H9 (cell line): ENCODE measurements at places on chromosomes 1 and 21. TPM values are rescaled to one million over a fixed set of nuclear protein-coding genes. Genes with fewer than 3 reads are reported as not detected.

DNA sequence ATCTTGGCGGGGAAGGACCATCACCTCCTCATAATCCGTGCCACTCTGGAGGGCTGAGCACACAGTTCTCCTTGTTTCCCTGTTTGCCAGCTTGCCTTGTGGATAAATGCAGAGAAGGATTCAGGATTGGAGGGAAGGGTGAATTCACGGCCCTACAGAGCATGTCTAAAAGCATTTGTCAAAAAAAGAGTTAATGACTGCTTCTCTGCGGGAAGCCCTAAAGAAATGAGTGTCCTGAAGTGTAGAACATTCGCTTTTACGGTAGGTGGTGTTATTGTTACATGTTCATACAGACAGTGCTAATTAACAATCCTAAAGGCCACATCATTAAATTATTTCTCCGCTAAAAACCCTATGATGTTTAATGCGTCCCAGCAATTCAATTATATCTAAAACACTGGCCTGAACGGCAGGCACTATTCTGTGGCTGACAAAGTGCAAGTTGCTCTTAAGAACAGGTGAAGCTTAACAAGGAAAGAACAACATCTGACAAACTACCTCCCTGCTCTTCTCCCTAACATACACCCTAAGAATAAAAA lies 112.3 kb upstream of the NFIA start:
- no peak for DNase-seq

- DNase-seq: no peak
Measured at GRCh38 chr1:85148524-85149250, 52.1 kb downstream of the SYDE2 start.

DNA sequence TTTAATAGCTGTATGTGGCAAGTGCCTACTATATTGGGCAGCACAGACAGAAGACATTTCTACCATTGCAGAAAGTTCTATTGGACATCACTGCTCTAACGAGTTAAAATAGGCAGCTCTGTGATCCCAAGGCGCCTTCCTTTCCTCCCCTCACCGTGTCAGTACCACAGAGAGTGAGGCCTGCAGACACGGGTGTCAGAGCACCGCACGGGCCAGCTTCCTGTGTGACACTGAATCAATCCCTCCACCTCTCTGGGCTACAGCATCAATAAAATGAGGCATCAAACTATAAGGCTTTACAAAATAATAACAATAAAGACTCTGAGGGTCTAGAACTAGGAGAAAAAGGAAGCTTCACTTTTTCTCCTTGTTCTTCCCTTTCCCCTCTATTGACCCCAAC lies 246.7 kb downstream of the FOXD2 start:
- DNase-seq: peak; percentile 6

DNA sequence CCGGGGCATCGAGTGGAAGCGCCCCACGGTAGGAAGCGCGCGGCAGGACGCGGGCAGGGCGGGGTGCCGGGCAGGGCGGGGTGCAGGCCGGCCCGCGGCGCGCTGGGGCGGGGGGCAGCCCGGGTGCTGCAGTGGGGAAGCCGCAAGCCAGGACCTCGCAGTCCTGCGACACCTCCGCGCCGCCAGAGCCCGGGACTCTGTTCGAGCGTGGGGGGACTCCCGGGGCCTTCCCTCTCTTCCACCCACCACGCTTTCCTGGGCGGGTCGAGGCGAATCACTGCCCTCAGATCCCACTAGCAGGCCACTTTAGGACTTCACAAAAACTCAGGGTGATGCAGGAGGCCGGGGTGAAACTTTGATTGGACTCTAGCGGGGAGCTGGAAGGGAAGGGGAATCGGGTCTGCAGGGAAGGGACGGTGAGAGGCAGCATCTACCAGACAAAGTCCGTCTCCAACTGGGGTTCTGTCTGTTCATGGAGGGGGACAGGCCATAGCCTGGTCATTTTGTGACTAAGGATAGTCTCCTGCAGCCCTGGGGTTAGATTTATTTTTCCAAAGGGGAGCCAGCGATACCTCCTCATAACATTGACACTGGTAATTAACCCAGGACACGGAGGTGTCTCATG lies 623 bp downstream of the CAPN2 start:
- DNase-seq: peak; percentile 42

DNA sequence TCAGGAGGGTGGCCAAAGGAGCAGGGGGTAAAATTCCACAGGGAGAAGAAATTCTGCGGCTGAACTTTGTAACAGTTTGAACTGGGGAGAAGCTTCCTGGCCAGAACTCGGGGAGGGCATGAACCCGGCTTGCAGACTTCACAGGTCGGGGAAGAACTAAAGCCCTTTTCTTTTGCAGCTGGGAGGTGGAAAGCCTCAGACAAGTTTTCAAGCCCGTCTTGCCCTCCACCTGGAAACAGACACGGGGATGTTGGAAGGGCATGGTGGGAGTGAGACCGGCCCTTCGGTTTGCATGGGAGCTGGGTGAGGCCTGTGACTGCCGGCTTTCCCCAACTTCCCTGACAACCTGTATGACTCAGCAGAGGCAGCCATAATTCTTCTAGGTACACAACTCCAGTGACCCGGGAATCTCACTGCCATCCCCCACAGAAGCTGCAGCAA lies 11.3 kb downstream of the THEM4 start:
- no peak for DNase-seq

DNA sequence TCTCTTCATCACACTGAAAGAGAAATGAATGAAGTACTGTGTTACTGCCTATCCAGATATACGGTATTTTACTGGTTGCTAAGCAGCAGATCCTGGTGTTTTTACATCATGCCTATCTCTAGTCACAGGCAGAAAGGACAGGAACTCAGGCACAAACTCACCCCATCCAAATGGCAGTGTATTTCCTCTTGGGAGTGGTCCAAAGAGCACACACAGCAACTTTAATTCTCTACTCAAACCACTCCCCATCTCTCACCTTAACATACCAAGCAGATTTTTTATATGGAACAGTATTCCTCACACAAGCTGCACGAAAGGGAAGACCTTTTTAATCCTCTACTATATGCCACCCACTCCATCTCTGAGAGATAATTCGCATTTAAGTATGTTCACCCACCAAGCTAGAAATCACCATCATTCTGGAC lies 27.3 kb downstream of the EIF4G3 start:
- DNase-seq: no peak

GRCh38 chr1:219927298-219927955 lies 930 bp downstream of the SLC30A10 start:
- DNase-seq: no peak

GRCh38 chr1:177351361-177352108 lies 180.8 kb downstream of the BRINP2 start:
- no peak for DNase-seq

- no peak for DNase-seq
Measured at GRCh38 chr1:210342986-210343780, 14.5 kb downstream of the HHAT start.

- DNase-seq: no peak
Measured at GRCh38 chr1:201876148-201876818, 12.4 kb upstream of the SHISA4 start.

GRCh38 chr1:226248091-226248490 lies 24.6 kb downstream of the MIXL1 start:
- DNase-seq: no peak

- no peak for DNase-seq
Measured at GRCh38 chr21:27034796-27035195, 67.9 kb upstream of the ADAMTS5 start.

- DNase-seq: no peak
Measured at GRCh38 chr21:41446586-41446985, 20.5 kb downstream of the MX1 start.

- peak; percentile 96 for DNase-seq
Measured at GRCh38 chr1:86395751-86396497, at the start of gene ODF2L. Gene ODF2L, minus strand, starts transcription at chr1:86396323. Its CDS starts 9,296 bp downstream, at chr1:86387027.

- no peak for DNase-seq
Measured at GRCh38 chr1:199313444-199313843, 674.6 kb downstream of the PTPRC start.

DNA sequence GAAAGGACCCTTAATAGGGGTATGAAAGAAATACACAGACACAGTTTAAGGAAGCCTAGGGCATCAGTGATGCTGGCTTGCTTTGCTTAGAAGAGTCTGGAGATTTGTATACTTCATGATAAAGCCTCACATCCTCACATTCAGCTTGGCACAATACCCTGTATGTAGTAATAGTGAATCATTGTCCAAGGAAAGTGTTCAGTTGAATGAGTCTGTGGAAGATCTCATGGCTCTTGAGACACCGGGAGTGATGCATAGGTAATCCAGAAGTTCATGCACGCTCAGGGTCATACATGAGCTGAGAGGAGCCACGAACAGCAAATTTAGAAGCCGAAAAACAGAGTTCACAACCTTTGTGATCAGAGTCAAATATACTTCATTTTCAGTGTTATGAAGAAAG lies 537.2 kb upstream of the TMPRSS15 start:
- DNase-seq: no peak

DNA sequence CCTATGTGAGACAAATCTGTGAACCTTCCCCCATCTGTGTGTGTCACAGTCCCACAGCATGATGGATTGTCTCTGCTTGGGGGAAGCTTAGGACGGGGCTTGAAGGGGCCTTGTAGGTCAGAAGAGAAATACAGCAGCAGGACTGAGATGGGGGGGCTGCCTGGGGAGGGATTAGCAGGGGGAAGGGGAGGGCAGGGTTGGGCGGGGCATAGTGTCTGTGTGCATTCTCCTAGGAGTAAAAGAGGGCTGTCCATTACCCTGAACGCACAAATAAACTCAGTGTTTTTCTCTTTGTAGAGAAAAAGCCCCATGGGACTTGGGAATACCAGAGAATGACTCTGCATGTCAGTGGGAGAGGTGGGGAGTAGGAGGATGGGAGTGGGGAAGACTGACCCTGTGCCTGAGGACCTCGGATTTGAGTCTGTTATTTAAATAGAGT lies 16.4 kb downstream of the RNF220 start:
- DNase-seq: no peak

DNA sequence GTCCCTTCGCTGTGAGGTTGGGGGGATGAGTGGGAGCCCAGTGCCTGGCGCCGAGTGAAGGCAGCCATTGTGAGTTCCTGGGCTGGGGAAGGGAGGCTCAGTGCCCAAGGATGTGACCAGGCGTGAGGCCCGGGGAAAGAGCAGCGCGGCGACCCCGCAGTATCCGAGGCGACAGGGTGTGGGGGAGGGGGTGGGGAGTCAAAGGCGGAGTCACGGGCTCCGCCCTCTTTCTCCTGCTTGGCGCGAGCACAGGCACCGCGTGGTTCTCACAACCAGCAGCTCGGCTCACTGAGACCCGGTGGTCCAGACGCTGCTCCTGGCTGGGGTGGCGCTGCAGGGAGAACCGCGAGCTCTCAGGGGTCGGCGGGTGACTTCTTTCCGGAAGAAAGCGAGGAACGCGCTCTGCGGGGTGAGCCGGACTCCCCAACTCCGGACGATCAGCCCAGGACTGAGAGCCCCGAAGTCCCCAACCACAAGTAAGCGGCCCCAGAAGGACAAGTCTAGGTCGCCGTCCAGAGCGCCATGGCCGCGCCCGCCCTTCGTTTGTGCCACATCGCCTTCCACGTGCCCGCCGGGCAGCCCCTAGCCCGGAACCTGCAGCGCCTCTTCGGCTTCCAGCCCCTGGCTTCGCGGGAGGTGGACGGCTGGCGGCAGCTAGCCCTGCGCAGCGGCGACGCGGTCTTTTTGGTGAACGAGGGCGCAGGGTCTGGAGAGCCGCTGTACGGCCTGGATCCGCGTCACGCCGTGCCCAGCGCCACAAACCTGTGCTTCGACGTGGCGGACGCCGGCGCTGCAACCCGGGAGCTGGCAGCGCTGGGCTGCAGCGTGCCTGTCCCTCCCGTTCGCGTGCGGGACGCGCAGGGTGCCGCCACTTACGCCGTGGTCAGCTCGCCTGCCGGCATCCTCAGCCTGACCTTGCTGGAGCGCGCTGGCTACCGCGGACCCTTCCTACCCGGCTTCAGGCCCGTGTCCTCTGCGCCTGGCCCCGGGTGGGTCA lies at the start of gene HPDL:
HPDL (plus strand) TSS at position 269 of the 997 bp plus-strand sequence; CDS start at position 523, 254 bp downstream.
- DNase-seq: peak; percentile 94

Gene CFAP57
- total RNA-seq: 0.11 and 0.33 TPM in 2 replicates

Gene KRTAP13-2
- total RNA-seq: not detected in 2 replicates

Gene EFNA1
- total RNA-seq: 1.4 and 1.9 TPM in 2 replicates

Gene FAM3B
- total RNA-seq: 4.0 and 5.0 TPM in 2 replicates

Gene LINGO4
- not detected in 2 replicates for total RNA-seq

Gene SHE
- total RNA-seq: 0.35 and 0.48 TPM in 2 replicates

Gene NMNAT2
- 11.4 and 11.5 TPM in 2 replicates for total RNA-seq
